Stimulated activated CD8-positive, alpha-beta memory T cell treated with anti-CD3 and anti-CD28 coated beads, Interleukin-4, amount 100 ng/mL, for 1 hour (primary cell): ENCODE measurements at places on chromosomes 4 and X.
A peak's percentile ranks its signal among the peaks of the same experiment; 100 is the strongest.

DNA sequence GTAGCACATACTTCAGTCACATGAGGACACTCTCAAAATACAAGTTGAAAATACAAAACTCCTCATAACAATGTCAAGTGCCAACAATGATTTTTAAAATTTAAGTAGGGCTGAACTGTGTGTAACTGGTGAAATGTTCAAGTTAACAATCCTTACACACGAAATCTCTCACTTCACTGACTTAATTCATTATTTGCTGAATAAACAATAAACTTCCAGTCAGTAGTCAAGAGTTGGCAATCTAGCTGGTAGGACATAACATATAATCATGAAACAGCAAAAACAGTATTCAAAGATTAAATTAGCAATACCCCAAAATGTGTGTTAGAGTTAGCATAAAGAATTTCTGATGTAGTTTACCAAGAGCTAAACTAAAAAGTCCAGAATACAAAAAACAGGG, 1.9 kb upstream of the RAB33B start:
- DNase-seq, result no peak

DNA sequence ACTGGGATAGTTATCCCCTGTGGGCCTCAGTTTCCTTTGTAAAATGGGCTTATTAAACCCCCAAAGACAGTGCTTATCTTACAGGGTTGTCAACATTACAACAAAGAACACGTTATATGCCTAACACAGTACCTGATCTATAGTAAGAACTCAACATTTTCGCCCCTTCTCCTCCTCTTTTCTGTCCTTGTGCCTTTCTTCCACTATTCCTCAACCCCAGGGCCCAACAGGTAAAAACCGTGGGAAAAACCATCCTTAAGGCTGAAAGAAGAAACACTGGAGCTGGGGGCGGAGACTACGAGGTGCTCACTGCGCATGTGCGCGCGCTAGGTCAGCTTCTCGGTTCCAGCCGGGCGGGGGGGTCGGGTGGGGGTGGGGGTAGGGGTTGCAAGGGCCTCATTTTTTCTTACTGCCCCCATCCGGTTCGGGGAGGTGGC, 426 bp upstream of the XIAP start:
- DNase-seq, result peak; percentile 26

- DNase-seq, result no peak
Observed at GRCh38 chr4:41723286-41723685, 25.2 kb downstream of the PHOX2B start.

DNA sequence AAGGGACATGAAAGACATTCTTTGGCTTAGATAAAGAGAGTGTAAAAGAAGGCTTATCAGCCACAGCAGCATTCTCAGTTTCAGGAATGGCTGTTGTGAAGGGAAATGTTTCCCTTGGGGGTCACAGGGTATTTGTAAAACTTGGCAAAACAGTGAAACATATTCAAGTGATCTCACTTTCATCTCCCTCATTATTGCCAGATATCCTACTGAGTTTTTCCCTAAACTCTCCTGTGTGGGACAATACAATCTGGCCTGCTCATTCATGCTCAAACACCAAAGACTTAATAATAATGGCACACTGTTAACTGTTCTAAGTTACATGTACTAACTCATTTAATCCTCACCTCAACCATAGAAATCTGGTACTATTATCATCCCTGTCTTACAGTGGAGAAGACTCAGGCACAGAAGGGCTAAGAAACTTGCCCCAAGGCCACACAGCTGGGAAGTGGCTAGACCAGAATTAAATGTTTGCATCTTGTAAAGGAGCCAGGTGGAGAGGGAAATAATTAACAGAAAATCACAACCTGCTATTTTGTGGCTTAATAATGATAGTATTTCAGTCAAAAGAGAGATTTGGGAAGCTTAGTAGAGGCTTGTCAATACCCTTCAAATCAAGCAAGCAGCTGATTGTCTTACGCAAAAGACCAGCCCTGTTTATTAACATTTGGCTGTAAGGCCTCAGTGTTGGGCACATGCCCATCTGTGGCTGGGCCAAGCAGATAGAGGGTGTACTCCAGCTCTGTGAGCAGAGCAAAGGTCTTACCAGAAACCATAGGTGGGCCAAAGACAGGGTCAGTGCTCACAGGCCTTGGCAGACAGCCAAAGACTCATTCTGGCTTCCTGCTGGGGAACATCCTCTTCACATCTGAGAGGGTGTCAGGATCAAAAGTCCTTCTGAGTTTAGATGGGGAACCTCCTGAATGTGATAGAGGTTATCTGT, 17.3 kb downstream of the SMPX start:
- DNase-seq, result no peak

GRCh38 chrX:104659005-104659744, 93.2 kb downstream of the IL1RAPL2 start:
- DNase-seq, result no peak

- DNase-seq, result no peak
Observed at GRCh38 chrX:150352581-150352980, 10.5 kb upstream of the MAMLD1 start.

- DNase-seq, result no peak
Observed at GRCh38 chr4:81257021-81257420, 42.0 kb upstream of the PRKG2 start.

DNA sequence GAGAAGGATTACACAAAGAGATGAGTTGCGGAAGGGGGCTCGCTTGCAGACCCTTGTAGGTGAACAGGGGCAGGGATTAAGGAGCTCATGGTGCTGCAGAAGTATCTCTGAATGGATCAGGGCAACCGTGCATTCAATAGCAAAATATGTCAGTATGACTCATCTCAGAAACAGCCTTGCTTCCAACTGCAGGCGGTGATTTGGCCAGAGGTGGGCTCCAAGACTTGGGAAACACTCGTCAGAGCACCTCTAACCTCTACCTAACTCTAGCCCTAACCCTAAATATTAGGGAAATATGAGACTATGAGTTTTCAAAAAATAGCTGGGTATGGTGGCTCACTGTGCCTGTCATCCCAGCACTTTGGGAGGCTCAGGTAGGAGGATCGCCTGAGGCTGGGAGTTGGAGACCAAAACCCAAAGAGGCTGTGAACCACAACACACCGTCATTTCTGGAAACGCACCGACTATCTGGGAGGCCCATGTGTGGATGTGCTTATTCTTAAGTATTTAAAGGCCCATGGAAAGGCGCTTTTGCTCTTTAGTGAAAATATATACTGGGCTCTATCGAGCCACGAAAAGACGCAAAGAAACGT, 102.6 kb downstream of the DHRSX start:
- DNase-seq, result no peak

DNA sequence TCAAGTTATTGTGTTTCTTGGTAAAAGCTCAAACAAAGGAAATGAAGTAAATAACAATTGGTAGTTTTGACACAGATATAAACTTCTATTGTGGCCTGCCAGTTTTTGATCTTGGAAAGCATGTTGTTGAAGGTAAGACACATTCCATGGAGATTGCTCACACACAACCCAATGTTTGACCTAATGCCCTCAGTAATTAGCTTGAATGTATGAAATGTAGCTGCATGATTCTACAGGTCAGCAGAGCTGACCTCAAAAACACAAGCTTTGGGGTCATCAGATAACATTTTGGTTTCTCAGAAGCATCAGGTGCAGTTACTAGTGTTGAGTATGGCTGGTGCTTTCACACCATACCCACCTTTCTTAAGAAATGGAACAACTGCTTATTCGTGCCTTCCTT, 16.5 kb downstream of the GPR173 start:
- DNase-seq, result no peak

DNA sequence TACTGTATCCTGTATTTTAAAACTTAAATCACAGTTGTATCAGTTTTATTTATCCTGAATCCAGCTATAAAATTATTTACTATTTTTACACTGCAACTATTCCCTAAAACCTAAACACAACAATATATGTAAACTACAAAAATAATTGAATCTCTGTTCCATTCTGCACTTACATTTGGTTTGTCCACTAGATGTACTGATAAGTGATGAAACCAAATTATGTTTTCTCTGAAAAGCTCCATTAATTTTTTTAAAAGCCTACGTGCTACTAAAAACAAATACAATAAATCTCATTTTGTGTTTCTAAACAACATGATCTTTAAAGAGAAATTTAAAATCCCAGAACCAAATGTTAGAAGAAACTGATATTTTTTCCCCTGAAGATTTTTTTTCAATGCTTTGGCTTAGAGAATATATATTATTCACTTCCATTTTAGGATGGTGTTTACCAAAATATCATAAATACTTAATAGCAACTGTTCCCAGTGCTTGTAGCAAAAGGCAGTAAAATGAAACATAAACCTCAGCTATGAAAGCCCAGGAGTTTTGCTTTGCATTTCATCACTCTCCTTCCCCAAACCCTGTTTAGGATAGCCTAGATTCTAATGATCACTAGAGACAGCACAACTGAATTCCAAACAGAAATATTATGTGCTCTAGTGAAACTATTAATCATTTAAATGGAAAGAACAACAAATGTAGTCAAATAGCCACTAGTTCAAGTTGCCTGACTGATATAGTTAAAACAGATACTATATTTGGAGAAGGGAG, 19.7 kb downstream of the ANTXR2 start:
- no peak for DNase-seq

GRCh38 chrX:103361798-103362197, 5.5 kb downstream of the TCEAL9 start:
- no peak for DNase-seq

GRCh38 chrX:31697294-31697916, 625.6 kb upstream of the FTHL17 start:
- DNase-seq, result no peak

DNA sequence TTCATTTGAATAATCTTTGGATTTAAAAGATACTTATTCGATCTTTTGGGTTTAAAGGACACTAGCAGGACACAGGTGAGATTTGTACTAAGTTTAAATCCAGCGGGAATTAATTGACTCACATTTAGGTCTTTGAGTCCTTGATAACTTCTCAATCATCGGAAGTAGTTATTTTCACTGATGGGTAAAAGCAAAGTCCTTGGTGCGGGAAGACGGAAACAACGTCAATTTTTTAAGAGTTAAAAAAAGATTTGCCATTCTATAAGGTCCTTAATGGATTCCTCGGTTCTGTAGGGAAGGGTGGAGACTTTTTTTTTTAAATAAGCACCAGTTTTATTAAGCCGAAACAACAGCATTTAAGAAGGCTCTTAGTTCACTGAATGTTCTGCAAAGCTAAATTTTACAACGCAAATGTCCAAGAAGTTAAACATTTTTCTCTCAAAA, 2.9 kb downstream of the TMSB4X start:
- no peak for DNase-seq

GRCh38 chrX:69551421-69552009, 47.4 kb downstream of the NALF2 start:
- no peak for DNase-seq

GRCh38 chr4:164177153-164177552, 576.8 kb upstream of the SMIM31 start:
- DNase-seq, result no peak

- DNase-seq, result no peak
Observed at GRCh38 chr4:145497199-145498149, 15.8 kb downstream of the SMAD1 start.

GRCh38 chr4:159425737-159426305, 322.9 kb downstream of the RAPGEF2 start:
- no peak for DNase-seq

DNA sequence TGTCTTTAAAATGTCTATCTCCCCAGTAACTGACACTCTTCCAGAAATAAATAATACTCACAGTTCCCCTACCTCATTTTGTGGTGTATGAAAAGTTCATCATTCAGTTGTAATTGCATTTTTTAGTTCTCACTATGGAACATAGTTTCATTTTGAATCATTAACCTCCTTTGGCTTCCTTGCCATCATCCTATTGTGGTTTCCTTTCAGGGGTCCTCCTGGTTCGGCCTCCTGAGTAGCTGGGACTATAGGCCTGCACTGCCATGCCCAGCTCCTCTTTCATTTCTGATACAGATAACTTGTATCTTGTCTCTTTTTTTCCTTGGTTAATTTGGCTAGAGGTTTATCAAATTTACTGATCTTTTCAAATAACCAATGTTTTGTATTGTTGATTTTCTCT, 23.1 kb upstream of the BLTP1 start:
- DNase-seq, result no peak

DNA sequence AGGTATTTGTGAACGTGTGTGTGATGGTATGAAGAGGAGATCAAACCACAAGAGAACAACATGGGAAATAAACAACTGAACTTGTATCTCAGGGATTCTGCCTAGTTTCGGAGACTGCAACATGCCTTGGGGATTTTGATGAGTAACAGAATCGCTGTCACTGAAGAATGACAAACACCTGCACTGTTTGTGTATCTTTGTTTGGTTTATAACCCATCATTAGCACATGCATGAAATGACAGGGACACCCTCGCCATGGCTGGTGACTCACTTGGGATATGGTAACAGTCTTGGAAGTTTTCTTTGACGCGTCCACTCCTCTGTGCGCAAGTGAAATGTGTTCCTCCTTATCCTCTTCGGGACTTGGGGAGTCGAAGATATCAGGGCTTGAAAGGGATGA, 30.3 kb upstream of the MAP3K15 start:
- DNase-seq, result no peak

- DNase-seq, result no peak
Observed at GRCh38 chr4:184196730-184197385, 20.8 kb downstream of the ENPP6 start.

- DNase-seq, result no peak
Observed at GRCh38 chr4:48127682-48128404, 6.2 kb downstream of the TXK start.

DNA sequence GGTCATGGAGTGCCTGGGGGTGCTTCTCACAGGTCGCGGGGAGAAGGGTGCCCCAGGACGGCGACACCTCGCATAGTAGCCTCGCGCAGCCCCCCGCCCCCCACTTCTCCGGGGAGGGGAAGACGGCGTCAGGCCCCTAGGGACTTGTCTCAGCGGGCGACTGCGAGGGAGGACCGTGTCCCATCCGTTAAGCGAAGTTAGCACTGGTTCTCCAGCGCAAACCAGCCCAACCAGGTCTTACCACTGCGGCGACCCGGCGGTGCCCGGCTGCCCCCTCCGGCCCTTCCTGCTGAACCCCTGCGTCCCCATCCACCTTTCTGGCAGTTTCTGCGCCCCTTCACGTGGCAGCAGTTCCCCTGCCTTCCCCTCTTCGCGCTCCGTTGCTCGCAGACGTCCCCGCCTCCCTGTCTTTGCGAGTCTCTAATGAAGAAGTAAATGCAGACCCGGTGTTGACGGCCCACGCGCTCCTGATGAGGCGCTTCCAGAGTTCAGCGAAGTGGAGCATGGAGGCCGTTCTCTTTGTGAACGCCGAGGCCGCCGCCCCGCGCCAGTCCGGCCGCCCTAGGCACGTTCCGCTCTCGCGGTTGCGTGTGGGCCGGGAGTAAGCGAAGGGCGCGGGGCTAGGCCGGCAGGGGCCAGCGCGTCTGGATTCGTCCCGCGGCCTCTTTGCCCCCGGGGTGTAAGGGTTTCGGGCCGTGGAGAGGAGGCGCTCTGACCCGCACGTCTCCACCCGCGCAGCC, 3.0 kb downstream of the SLIT2 start:
- DNase-seq, result no peak

- DNase-seq, result no peak
Observed at GRCh38 chr4:71604785-71605184, 179.1 kb downstream of the GC start.

- DNase-seq, result no peak
Observed at GRCh38 chrX:80648023-80648422, 161.7 kb downstream of the BRWD3 start.
